ENCODE measurements at places on chromosomes 16 and 17.

DNA sequence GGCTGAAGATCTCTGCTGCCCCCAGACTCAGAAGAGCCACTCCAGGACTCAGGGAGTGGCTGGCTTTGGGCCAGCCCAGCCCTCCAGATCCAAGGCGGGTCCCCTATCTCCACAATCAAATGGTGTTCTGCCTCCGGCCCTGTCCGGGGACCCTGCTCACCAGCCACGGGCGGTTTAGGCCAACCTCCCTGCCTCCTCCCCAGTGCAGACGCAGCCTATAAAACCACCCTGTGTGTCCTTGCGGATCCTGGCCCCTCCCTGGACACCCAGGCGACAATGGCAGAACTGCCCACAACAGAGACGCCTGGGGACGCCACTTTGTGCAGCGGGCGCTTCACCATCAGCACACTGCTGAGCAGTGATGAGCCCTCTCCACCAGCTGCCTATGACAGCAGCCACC, at the start of gene SLC12A3:
SLC12A3 (plus strand) TSS at position 248 of the 400 bp plus-strand sequence; CDS start at position 277, 29 bp downstream.
- no peak for DNase-seq

DNA sequence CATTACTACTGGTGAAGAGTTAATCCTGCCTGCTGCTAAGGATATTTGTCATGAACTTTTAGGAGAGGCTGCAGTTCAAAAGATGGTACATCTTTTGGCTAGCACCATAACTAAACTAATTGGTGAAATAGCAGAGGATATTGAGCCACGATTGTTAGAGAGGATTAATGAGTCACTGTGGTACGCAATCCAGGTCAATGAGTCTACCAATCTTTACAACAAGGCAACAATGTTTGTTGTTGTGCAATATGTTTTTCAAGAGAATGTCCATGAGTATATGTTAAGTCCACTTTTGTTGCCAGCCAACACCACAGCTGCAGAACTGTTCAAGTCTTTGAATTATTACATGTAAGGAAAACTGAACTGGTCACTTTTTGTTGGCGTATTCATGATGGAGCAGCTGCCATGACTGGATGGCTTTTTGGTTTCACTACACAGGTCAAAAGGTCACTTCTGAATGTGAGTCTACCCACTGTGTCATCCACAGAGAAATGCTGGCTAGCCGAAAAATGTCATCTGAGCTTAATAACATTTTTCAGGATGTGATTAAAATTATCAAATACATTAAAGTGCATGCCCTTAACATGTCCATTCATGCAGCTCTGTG, 402.6 kb upstream of the KIF2B start:
- no peak for DNase-seq

DNA sequence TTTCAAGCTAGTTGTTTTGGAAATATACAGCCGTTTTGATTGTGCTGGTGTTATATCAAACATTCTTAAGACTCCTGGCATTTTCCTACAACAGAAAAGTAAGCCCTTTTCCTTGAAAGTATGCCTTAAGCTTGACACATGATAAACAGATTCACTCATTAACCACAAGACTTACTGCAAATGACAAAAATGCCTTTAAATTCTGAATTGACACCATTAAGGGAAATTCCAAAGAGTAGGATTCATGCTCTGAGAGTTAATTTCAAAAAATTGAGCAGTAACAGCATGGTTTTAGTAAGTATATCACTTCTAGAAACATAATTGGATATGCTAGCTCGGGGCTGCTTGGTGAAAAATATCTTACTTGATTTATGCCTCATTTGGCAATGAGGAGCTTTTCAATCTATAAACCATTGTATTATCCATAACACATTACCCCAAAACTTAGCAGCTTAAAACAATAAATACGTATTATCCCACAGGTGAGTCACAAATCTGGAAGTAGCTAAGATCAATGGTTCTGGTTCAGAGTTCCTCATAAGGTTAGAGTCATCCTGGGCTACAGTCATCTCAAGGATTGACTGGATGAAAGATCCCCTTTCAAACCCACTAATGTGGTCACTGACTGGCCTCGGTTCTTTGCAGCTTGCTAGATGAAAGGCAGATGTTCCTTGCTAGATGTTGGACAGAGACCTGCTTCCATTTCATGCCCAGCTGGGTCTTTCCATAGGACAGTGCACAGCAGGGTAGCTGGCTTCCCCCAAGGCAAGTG, 8.2 kb upstream of the PHAF1 start:
- no peak for DNase-seq

DNA sequence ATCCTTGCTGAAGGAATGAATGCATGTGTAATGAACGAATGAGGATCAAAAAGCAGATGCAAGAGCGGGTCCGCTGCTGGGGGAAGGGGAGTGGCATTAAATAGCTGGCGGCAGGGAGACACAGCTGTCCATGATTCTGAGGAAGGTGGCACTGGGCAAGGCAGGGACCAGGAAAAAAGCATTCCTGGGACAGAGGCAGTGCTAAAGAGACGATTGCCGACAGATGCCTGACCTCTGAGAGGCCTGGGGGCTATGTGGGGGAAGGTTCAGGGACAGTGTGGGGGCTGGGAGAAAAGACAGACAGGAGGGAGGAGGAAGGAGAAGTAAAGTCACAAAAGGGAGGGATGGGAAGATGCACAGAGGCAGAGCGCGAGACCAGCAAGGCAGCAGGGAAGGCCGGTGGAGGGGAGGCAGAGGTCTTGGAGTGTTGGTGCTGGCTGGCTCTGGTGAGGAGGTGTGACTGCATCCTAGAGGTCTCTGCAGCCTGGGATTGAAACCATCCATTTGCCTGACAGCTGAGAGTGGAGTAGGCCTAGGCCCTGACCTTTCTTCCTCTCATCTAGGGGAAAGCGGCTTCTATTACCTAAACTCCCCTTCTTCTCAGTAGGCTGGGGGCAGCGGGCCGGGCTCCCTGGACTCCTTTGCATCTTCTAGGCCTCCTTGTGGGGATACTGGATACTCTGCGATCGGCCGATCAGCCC, 109.9 kb downstream of the SDK2 start:
- no peak for DNase-seq

GRCh38 chr16:85994492-85995490, 95.8 kb downstream of the IRF8 start:
- DNase-seq: no peak

- no peak for DNase-seq
These were observed 19.3 kb upstream of the ARHGAP44 start for GRCh38 chr17:12769981-12770380.

All from stimulated activated naive CD8-positive, alpha-beta T cell treated with anti-CD3 and anti-CD28 coated beads, Interleukin-15, Interleukin-2, amounts not matched to agents 100 U/mL and 50 U/mL, for 24 hours (primary cell).